ENCODE measurements at places on chromosomes 6 and 20. TPM values are rescaled to one million over a fixed set of nuclear protein-coding genes. Genes with fewer than 3 reads are reported as not detected.

The IYD gene
- not detected for polyA plus RNA-seq

The FAM83D gene
- polyA plus RNA-seq: 0.56 TPM

The DEFB129 gene
- not detected for polyA plus RNA-seq

The TAAR5 gene
- not detected for polyA plus RNA-seq

GRCh38 chr6:164882236-164882635 is 427.2 kb downstream of the C6orf118 start:
- no peak for DNase-seq

DNA sequence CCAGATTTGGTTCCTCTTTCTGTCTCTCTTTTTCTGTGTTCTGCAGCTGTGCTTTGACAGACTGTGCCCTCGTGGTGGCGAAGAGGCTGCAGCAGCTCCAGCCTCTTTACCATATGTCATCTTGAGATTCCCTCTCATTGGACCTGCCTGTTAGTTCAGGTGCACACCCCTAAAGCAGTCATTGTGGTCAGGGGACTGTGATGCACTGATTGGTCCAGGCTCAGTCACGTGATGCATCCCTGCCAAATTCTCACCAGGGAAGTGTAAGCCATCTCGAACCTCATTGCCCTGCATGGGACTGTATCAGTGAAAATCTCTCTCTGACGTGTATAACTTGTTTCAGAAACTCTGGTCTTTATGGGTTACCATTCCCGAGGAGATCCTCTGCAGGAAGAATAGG is 160.3 kb downstream of the EYA2 start:
- no peak for DNase-seq

- no peak for DNase-seq
These were observed 172.6 kb downstream of the VEGFA start for GRCh38 chr6:43942616-43943015.

- no peak for DNase-seq
These were observed 21.9 kb upstream of the AIG1 start for GRCh38 chr6:143038833-143039232.

- DNase-seq: no peak
These were observed 8.1 kb downstream of the BPIFA2 start for GRCh38 chr20:33176101-33176500.

GRCh38 chr6:7134999-7135745 is 27.4 kb downstream of the RREB1 start:
- no peak for DNase-seq

Measured in naive thymus-derived CD8-positive, alpha-beta T cell (primary cell).